ENCODE measurements at places on chromosomes 16 and 17.

DNA sequence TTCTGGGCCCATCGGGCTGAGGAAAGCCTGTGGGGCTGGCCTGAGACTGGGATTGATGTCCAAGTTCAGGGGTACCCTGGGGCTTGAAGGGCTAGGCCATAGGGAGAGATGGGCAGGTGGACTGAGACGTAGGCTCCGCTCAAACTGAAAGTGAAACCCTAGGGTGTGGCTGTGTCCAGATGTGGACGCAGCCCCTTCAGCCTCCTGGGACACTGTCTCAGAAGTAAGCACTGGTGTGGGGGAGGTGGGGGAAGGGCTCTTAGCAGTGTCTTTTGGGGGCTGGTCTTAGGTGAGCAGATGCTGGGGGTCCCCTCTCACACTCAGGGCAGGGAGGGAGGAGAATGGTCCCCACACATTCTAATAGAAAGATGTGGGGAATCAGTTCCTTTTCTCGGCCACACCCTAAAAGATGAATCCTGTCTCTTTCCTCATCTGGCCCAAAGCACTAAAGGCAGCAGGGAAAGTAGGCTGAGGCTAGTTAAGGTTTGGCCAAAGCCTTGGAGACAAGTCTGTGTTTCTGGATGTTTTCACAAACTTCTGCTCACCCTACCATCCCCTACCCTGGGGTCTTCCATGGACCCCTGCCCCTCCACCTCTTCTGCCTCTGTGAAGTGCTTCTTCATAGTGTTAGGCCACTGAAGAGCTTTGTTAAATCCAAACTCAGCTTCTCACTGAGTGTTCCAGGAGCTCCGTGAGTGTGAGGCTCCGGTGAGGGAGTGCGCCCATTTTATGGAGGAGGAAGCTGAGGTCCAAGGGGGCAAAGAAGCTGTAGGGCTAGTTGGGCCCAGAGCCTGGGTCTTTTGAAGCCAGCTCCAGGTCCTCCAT lies 5.6 kb downstream of the FMNL1 start:
- peak; percentile 69 for DNase-seq

- peak; percentile 47 for DNase-seq
These were observed 142.8 kb downstream of the GRIN2A start for GRCh38 chr16:10039220-10040096.

- DNase-seq: peak; percentile 80
These were observed at the start of gene HOXB7 for GRCh38 chr17:48610282-48611211. TSS of gene HOXB7 (minus strand) at chr17:48611017. CDS start at chr17:48610918, 99 bp downstream.

- DNase-seq: no peak
These were observed 262.6 kb downstream of the PRKCA start for GRCh38 chr17:66564992-66565465.

- DNase-seq: peak; percentile 84
These were observed 11.5 kb downstream of the EPOP start for GRCh38 chr17:38663125-38663751.

- DNase-seq: no peak
These were observed at the start of gene SPN for GRCh38 chr16:29663016-29663806. TSS of gene SPN (plus strand) at chr16:29663247. CDS start at chr16:29663729, 482 bp downstream.

- DNase-seq: no peak
These were observed 1437.4 kb downstream of the CDH11 start for GRCh38 chr16:63684149-63685101.

GRCh38 chr17:79951361-79952264 lies 84.1 kb downstream of the TBC1D16 start:
- no peak for DNase-seq

GRCh38 chr17:57478478-57479250 lies 222.3 kb downstream of the MSI2 start:
- DNase-seq: no peak

- no peak for DNase-seq
These were observed 53.5 kb downstream of the MARCHF10 start for GRCh38 chr17:62754631-62755030.

- no peak for DNase-seq
These were observed 273.6 kb downstream of the GRIN2A start for GRCh38 chr16:9908613-9909012.

- no peak for DNase-seq
These were observed 11.5 kb upstream of the LGALS3BP start for GRCh38 chr17:78991017-78991738.

DNA sequence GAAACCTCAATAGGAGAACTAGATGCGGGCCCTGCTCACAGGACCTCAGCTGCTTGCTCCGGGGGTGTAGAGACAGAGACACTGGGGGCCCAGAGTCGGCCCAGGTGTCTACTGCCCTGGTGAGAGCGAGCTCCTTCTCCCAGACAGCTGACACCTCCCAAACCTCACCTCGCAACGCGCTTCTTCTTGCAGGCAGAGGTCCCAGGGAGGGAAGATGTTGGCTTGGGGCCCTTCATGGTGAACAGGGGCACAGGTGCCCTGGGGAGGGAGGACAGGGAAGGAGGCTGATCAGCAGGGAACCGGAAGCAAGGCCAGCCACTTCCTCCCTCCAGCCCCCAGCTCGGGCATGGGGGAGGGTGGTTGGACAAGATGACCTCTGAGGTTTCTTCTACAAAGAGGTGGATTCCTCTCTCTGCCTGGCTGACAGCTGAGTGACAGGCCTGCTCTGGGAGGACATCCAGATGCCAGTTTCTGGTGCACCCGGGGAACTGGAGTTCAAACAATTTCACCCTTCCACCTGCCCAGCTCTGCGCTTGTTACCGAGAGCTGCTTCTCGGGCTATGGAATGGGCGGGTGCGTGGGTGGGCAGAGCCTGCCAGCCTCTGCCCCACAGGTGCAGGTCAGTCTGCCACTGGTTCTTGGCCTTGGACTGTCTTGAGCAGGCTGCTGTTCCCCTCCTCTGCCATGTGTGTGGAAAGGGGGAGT lies 11.7 kb upstream of the GFAP start:
- DNase-seq: no peak

- no peak for DNase-seq
These were observed 470.5 kb upstream of the SALL1 start for GRCh38 chr16:51621610-51622009.

- DNase-seq: no peak
These were observed 128.1 kb upstream of the HS3ST4 start for GRCh38 chr16:25563700-25564099.

DNA sequence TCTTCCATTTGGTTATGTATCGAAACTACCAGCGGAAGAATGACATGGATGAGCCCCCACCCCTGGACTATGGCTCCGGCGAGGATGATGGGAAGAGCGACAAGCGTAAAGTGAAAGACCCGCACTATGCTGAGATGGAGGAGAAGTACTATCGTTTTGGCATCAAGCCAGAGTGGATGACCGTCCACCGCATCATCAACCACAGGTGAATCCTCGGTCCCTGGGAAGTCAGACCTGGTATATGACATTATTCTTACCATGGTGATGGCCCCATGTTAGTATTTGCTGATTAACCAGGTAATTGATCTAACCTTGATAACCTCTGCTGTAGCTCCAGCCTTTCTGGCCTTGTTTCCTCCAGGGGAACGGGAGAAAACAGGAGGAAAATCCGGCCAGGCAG lies 8.5 kb downstream of the CHD3 start:
- DNase-seq: no peak

- peak; percentile 80 for DNase-seq
These were observed 14.5 kb downstream of the SPIRE2 start for GRCh38 chr16:89842471-89843408.

DNA sequence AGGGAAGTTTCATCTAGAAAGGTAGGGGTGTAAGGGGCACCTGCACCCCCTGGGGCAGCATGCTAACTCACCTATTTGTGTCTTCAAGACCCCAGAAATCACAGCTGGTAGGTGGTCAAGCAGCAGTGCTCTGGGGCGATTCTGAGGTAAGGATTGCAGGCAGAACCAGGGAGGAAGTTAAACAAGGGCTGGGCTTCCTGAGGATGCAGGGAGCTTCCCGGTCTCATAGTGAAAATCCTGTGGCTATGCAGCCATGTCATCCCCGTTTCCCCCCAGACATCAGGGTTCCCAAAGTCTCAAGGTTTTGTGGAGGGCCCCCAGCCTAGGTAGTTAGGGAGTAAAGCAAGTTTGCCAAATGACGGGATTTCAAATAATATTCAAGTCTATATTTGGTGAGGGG lies 78.5 kb downstream of the C16orf78 start:
- DNase-seq: no peak

- DNase-seq: no peak
These were observed 511.9 kb upstream of the CDH8 start for GRCh38 chr16:62548095-62548494.

DNA sequence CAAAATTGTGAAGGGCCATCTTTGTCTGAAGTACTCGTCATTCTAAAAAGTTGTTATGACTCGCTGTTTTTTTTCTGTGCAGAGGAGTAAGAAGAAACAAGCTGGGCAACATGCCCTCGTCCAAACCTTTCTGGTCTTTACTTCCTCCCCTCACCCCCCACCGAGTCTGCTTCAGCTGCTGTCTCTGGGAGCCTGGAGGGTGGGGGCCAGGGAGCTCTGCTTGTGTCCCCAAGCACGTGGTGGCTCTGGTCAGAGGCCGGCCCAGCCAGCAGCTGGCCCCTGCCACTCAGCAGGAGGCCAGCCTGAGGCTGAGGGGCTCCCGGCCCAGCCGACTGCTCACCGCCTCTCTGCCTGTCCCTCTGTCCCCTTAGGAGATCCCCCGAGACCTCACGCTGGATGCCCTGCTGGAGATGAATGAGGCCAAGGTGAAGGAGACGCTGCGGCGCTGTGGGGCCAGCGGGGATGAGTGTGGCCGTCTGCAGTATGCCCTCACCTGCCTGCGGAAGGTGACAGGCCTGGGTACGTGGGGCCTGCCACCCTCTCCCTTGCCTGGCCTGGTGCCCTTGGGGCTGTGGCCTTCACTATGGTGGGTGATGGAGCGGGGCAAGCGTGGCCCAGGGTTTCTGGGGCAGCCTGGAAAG lies 53.7 kb upstream of the LGALS9 start:
- no peak for DNase-seq
